ENCODE measurements at places on chromosomes 1 and 21.

- no peak for DNase-seq
Observed at GRCh38 chr1:234240680-234241079, 132.6 kb upstream of the COA6 start.

GRCh38 chr1:45499415-45499769, 481 bp downstream of the CCDC163 start:
- DNase-seq, result no peak

DNA sequence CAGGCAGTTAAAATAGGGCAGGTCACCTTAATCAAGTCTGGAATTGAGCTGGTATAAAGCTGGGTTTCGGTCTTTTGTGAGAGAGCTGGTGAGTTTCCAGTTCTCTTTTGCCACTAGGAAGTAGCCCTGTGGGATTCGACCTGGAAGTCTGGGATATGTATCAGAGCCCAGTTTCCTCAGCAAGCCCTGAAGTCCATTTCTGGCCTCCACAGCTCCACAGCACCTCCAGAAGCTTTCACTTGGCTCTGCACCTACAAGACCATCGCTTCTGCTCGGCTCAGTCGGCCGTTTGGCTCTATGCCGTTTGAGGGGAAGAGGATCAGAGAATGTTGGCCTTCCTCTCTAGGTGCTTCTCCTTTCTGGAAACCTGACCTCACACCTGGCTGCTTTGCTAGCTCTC, 148.0 kb downstream of the GALNT2 start:
- DNase-seq, result no peak

GRCh38 chr1:97163591-97164275, 442.1 kb downstream of the PTBP2 start:
- DNase-seq, result no peak

DNA sequence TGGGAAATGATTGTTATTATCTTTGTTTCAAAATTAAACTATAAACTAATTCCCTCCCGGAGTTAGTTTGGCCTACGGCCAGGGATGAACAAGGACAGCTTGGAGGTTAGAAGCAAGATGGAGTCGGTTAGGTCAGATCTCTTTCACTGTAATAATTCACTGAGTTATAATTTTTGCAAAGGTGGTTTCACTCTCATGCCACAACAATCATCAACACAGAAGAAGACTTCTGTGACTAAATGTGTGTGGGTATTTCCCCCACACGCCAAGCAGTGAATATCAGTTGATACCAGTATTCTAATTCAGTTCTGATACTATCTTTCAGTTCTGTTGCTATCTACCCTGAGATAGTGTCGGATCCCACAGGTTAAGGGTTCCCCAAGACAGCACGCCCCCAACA, 215.1 kb downstream of the S1PR1 start:
- DNase-seq, result no peak

- DNase-seq, result no peak
Observed at GRCh38 chr1:21256776-21257175, 33.5 kb downstream of the ECE1 start.

GRCh38 chr1:42239555-42239954, 75.0 kb upstream of the GUCA2A start:
- no peak for DNase-seq
